ENCODE measurements at places on chromosomes 12 and 14. TPM values are rescaled to one million over a fixed set of nuclear protein-coding genes. Genes with fewer than 3 reads are reported as not detected.

The RERG gene
- not detected for total RNA-seq

The FGD6 gene
- total RNA-seq: 9.4 TPM

The SLC5A8 gene
- not detected for total RNA-seq

The CPNE6 gene
- not detected for total RNA-seq

The TDRD9 gene
- not detected for total RNA-seq

The ZNF664 gene
- 55.4 TPM for total RNA-seq

The LBHD2 gene
- not detected for total RNA-seq

The CLEC4A gene
- not detected for total RNA-seq

The NR2C1 gene
- 11.5 TPM for total RNA-seq

The GPR135 gene
- total RNA-seq: 1.0 TPM

The CLEC2D gene
- total RNA-seq: 1.0 TPM

The TAS2R9 gene
- total RNA-seq: not detected

The MMP19 gene
- 0.58 TPM for total RNA-seq

The TXNDC16 gene
- total RNA-seq: 1.8 TPM

The NAB2 gene
- total RNA-seq: 27.4 TPM

The KCNC2 gene
- total RNA-seq: not detected

The SLC4A8 gene
- 2.4 TPM for total RNA-seq

The HCAR3 gene
- total RNA-seq: not detected

The PCED1B gene
- 0.50 TPM for total RNA-seq

The ARG2 gene
- 22.8 TPM for total RNA-seq

The PA2G4 gene
- total RNA-seq: 526 TPM

The DERA gene
- total RNA-seq: 50.8 TPM

The RPL10L gene
- not detected for total RNA-seq

The CLEC4C gene
- not detected for total RNA-seq

The TAS2R50 gene
- total RNA-seq: 0.13 TPM

All from HT1080 (cell line).